ENCODE measurements at places on chromosomes 2 and 18. TPM values are rescaled to one million over a fixed set of nuclear protein-coding genes. Genes with fewer than 3 reads are reported as not detected.

GRCh38 chr18:9707381-9708056 is 582 bp upstream of the RAB31 start:
- no peak for DNase-seq

DNA sequence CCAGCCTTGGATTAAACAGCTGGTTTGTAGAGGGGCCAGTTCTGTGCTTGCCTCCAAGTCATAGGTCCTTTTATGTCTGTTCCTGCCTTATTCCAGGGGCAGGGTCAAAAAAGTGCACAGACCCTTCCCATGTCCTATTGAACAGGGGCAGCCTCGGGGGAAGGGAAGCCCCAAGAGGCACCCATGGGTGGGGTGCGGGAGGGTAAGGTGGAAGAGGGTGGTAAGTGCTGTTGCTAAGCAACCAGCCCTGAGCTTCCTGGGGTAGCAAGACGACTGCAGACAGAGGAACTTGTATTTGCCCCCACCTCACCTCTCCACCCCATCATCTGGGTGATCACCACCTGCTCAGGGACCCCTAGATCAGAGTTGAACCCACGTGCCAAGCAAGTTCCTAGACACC is 7.7 kb downstream of the DNMT3A start:
- DNase-seq = no peak

DNA sequence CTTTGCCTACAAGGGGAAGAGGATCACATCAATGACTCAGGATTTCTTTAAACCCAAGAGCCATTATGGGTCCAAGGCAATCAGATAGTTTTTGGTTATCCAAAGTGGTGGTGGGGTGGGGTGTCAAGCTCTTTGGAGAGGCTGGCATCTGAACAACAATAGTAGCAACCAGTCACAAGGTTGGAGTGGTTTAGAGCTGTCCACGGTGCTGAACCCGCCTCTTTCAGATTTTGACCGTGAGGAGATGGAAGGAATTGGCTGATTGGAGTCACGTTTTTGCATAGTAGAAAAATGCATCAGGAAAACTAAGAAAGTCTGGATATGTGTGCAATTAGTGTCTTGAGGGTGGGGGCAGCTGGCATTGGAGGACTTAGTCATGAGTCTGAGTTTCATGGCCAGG is 159.9 kb downstream of the LOXHD1 start:
- peak; percentile 27 for DNase-seq

DNA sequence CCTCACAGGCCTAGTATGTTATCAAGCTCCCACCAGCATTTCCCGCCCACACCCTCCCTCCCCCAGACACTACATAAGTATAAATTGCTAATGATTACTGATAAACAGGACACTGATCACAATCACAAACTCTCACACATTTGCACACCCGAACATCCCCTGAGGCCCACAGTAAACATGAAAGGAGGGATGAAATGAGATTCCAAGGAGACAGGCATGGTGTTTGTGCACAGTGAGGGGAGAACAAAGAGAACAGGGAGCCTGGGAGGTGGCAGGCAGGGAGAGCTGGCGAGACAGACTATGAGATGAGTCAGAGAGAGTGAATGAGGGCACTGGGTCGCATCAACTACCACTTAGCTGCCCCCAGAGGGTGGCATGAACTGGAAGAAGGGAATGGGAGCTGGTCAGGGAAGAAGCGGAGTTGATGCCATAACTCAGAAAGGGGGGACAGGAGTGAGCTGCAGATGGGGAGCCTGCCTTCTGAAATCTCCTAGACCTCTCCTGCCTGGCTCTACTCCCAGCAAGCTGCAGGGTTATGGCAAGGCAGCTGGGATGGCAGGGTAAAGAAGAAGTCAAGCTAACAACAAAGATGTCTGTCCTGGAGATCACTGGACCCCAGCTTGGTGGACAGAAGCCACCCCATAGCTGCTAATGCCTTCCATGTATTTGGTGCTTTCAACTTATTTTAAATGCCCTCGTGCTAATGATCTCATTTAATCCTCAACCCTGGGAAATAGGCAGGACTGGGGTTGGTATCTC is 5.1 kb downstream of the KIF3C start:
- no peak for DNase-seq

GRCh38 chr2:160258492-160258805 is 58.4 kb upstream of the ITGB6 start:
- DNase-seq = no peak

DNA sequence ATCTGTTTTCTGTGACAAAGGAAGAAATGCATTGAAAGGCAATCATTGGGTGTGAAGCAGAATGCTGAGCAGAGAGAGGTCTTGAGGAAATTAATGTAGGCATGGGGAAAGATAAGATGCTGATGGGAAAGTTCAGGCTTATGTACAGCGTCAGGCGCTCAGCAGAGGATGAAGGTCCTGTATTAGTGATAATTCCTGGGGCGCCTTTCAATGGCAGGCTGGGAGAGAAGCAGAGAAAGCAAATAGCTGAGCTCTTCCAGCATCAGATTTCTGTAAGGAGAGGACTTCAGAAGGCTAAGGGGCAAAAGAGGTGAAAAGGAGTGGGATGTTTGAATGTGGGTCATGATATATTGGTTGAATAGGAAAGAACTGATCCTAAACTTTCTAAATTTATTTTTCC is 129.8 kb downstream of the HNMT start:
- DNase-seq = no peak

- DNase-seq = no peak
These were observed 80.0 kb downstream of the KLHL29 start for GRCh38 chr2:23464905-23465537.

GRCh38 chr2:19686439-19686838 is 215.3 kb downstream of the TTC32 start:
- DNase-seq = no peak

DNA sequence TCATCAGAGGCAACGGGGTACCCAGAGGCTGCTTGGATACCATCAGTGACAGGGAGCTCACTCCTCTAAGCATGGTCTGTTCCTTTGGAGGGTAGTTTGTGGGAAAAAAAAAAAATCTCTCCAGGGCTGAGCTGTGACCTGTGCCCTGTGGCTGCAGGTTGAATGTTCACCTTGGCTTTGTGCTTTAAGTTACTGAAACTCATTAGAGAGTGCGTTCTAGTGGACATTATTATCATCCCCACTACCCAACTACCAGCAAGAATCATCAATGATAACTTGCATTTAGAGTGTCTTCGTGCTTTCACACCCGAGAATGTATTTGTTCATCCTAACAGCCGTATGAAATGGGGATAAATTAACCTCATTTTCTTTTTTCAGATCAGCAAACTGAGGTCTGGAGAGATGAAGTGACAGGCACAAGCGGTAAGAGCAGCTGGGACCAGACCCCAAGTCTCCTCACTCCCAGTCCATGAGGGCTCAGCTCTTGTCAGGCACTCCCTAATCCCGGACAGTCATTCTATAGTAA is 157.5 kb upstream of the MYCN start:
- DNase-seq = no peak

DNA sequence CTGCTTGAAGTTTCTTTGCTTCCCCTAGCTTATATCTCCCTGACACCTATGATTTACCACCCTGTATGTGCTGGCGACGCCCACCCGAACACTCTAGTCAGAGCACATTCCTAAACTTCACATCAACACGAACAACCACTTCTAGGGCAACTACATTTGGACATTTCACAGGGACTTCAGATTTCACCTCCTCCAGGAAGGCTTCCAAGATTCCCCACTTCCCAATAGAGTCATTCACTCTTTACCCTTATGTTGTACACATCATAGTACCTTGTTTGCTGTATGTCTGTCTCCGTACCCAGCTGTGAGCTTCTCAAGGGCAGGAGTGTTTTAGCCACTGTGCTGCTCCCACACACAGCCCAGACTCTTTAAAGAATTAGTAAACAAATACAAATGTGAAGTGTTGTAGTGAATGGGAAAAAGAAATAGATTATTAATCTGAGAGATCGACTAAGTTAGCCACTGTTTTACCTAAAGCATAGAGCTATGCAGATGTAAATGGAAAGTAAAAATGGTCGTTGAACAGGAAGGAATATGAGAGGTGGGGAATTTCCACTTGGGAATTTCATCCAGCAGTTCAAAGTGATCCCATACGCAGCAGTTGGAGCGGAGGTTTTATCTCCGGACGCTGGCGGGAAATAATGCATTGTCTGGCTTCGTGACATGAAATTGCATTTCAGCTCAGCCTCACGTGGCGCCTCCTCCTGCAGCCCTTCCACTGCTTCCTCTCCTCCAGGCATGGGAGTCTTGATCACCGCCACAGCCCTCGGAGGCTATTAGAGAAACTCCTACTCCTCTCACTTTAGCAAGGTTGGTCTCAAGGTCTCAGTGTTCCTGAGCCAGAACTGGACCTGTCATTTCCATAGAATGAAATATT is 233.4 kb upstream of the COPS8 start:
- no peak for DNase-seq

DNA sequence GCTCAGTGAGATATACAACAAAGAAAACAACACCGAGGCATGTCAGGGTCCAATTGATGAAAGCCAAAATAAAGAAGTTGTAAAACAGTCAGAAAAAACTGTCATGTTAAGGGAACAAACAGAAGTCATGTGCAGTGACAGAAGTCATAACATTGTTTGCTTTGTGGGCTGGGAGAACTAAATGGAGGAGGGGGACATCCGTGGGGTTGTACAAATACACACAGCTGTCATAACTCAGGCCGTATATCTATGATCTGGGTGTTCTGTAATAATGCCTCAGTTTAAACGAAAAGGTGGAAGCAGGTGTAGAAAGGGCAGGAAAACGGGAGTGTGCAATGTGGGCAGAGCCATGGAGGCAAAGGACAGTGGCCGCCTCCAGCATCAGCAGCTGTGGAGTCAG is 27.3 kb downstream of the TIMM21 start:
- no peak for DNase-seq

DNA sequence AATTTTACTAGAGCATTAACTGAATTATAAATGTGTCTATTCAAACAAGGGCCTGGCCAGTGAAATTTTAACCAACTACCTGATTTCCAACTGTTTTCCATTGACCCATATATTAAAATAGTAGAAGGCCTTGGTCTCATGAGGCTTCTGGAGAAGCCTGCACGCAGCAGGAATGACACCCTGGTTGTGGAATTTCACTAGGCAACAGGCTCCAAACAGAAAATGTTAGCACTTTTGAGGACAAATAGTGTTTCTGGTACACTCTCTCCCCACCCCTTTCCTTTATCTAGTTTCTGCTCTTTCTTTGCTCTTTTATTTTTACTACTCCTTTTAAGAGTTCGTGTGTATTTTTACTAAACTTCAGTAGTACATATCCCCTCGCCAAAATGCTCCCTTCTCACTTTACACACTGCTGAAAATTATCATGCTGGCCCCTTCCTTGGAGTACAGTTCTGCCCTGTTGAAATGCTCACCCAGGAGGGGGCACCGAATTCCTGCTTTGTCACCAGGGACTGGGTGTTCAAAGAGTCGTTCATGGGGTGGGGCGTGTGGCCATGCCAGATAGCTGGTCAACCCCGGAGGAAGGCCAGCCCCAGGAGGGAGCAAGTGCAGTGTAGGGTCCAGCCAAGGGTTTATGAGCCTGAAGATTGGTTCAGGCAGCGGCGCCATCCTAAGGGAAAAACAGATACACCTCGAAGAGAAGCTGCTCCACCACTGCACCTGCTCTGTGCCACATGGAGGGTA is 22.1 kb upstream of the COL6A3 start:
- no peak for DNase-seq

DNA sequence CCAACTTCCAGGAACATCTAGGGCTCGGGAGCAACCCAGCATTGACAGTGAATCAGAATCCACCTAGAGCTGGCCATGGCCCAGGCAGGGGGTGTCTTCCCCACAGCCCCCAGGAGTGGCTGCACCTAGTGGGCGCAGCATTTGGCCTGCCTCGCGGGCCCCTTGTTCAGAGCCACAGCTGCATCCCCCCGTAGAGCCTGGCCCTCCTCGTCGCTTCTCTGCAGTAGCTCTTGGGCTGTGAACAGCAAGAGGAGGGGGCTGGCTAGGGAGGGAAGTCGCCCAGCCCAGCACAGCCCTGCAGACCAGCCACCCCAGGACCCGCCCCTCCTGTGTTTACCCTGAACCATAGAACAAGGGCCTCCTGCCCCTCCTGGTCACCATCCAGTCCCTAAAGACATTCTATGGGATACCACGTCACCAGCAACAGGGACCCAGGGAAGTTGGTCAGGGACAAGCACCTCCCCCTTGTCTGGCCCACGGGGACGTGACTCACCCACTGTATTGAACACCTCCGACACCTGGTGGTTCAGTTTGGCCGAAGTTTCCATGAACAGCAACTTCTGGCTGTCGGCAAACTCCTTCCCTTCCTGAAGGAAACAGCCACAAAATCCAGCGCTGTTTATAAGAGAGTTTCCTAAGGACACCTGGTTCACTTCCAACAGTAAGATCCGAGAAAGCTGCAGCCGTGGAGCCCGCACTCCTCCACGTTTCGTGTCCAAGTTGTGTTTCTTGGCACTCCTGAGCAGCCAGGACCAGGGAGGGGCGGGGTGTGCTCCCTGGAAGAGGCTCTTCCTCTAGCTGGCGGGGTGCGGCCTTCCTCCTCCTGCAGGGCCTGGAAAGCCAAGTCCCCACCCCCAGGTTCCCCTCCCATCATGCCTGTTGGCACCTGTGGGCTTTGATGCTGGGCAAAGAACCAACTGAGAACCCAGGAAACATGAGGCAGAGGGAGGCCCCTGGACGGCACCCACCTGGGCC is 8.8 kb downstream of the PRLH start:
- peak; percentile 81 for DNase-seq

GRCh38 chr2:43105586-43106558 is 120.5 kb downstream of the ZFP36L2 start:
- DNase-seq = peak; percentile 59

The FAM110C gene
- total RNA-seq = 33.9 TPM

The NYAP2 gene
- 0.05 TPM for total RNA-seq

The SPC25 gene
- 7.0 TPM for total RNA-seq

The ASTL gene
- total RNA-seq = 0.18 TPM

The MAPRE3 gene
- 6.9 TPM for total RNA-seq

The CYP27C1 gene
- not detected for total RNA-seq

The IL36B gene
- total RNA-seq = not detected

The LCT gene
- not detected for total RNA-seq

All from HT-29 (cell line).